ENCODE measurements at places on chromosomes 7 and 10. TPM values are rescaled to one million over a fixed set of nuclear protein-coding genes. Genes with fewer than 3 reads are reported as not detected.

Gene CRTAC1
- not detected for total RNA-seq

Gene FOXI2
- not detected for total RNA-seq

Gene CDC14C
- not detected for total RNA-seq

Gene NUPR2
- total RNA-seq: not detected

DNA sequence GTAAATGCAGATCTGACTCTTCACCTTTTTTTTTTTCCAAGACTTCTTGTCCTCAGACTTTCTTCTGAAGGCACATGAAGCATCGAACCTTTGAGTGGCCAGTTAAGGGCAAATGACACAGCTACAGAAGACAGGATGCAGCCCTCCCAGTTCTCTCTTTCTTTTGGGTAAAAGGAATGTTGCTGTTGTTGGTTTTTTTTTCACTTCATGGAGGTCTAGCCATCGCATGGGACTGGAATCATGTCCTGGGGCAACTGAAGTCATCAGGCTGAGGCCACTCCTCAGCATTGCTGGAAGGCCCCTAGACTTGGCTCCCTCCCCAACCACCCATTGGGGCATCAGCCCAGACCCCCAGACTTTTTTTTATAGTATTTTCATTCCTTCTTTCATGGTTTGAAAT lies 896.5 kb downstream of the SORCS1 start:
- ATAC-seq: no peak

GRCh38 chr10:115710136-115710535 lies 562.9 kb downstream of the GFRA1 start:
- ATAC-seq: no peak

GRCh38 chr7:77407906-77408305 lies 8.2 kb downstream of the GSAP start:
- no peak for ATAC-seq

DNA sequence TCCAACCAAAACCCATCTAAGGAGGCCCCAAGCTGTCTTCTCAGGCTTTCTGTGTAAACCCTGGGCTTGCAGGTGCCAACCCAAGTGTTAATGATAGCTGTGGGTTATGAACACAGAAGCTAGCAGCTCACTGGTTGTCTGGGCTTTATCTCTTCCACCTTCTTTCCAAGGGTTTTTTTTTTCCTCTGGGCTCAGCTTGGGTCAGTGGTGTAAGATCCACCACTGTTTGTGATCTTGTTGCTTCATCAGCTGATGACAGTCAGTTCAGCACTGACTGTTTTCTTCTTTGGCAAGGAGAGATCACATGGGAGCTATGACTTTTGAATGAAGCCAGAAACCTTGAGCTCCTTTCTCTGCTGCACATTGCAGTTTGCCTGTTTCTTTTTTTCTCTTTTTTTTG lies 4.6 kb downstream of the GTPBP4 start:
- ATAC-seq: no peak

GRCh38 chr7:106553446-106553836 lies 107.5 kb downstream of the CCDC71L start:
- no peak for ATAC-seq

DNA sequence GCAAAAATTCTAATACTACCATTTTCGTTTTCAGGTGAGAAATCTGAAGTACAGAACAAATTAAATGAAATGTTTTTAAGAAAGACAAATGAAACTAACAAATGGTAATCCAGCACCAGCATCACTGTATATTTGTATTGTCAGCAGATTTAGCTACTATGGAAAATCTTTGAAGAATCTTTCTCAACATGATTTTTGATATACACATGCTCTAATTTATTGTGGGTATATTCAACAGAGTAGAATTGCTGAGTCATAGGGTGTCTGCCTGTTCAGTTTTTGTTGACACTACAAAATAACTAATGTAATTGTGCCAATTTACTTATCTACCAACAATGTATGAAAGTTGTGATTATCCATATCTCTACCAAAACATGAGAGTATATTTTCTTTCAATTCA lies 437.6 kb downstream of the PCDH15 start:
- ATAC-seq: no peak

All from activated T-helper 17 cell treated with anti-CD3 and anti-CD28 coated beads, Interleukin-2, amount 50 U/mL, for 72 hours (primary cell).